ENCODE measurements at places on chromosomes 2 and 18.

DNA sequence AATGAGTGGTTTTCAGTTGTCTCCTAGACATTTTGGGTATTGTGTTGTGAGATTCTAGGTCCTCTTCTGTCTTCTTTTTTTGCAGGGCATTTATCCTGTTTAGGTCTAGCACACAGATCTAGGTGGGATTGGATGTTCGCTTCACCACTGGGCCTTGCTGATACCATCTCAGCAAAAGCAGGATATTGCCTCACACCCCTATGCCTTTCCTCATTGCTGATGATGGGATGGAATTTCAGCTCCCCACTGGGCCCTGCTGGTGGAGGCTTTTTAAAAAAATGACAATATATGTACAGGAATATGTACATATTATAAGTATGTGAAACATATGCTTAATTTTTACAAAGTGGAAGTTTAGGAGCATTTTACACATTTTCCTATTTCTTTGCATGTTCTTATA, 5.4 kb upstream of the TOGARAM2 start:
- no peak for DNase-seq

- DNase-seq = no peak
Observed at GRCh38 chr2:37472959-37473358, 128.5 kb downstream of the QPCT start.

- DNase-seq = no peak
Observed at GRCh38 chr2:112784199-112785189, at the start of gene IL1A. Gene IL1A, minus strand, starts transcription at chr2:112784493. Its CDS starts 723 bp downstream, at chr2:112783770.

DNA sequence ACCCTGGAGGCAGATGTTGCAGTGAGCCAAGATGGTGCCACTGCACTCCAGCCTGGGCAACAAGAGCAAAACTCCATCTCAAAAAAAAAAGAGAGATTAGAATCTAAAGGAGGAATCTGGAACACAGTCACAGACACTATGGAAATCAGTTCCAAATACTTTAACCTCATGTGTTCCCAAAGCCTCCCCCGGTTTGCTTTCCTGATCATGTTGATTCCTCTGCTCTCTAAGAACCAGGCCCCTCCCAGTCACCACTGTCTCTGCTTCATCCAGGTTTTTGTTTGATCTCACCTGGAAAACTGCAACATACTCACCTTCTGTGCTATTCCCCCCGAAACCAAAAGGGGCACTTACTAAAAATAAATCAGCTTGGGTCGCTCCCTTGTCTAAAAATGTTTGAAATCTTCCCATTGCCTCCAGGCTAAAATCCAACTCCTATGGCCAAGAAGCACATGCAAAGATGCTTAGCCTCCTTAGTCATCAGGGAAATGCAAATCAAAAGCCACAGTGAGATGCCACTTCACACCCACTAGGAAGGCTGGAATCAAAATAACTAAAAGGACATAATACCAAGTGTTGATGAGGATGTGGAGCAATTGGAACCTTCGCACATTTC, 6.2 kb upstream of the NEU2 start:
- no peak for DNase-seq

DNA sequence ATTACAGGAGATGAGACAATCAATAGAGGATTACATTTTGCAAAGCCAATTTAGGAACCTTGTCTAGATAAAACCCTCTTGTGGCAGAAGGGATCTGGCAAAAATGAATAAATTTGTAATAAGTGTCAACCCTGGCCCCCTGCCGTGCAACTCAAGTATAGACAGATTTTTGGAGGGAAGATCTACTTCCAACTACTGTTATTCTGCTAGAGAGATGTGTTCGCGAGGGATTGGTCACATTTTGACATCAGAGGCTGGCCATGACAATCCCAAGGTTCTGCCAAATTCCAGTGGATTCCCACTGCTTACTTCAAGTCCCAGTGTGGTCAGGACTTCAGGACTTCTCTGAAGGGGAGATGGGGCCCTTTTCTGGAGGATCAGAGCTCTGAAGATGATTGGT, 192.6 kb downstream of the SH3RF3 start:
- no peak for DNase-seq

DNA sequence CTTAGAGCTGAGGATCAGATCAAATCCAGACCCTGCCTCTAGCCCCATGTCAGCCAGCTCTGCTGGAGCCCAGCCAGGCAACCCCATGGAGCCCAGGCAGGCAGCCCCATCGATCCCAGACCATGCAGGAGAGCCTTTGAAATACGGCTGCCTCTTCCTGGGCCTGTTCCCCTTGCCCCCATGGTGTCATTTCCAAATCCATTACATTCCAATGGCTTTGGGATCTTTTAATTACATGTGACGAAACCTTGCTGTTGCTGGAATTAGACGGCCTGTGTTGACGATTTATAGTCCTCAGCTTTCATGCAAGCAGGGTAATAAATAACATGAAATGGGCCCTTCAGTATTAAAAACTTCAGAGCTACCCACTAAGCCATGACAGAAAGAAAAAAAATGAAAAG, 75.8 kb upstream of the SLC14A2 start:
- DNase-seq = no peak

GRCh38 chr18:9494778-9495331, 19.5 kb downstream of the RALBP1 start:
- DNase-seq = no peak

GRCh38 chr2:186695081-186695756, 1.4 kb downstream of the FAM171B start:
- no peak for DNase-seq

GRCh38 chr2:226683196-226683595, 116.4 kb downstream of the IRS1 start:
- DNase-seq = no peak

GRCh38 chr18:22465859-22466457, 48.2 kb upstream of the CTAGE1 start:
- DNase-seq = peak; percentile 83

DNA sequence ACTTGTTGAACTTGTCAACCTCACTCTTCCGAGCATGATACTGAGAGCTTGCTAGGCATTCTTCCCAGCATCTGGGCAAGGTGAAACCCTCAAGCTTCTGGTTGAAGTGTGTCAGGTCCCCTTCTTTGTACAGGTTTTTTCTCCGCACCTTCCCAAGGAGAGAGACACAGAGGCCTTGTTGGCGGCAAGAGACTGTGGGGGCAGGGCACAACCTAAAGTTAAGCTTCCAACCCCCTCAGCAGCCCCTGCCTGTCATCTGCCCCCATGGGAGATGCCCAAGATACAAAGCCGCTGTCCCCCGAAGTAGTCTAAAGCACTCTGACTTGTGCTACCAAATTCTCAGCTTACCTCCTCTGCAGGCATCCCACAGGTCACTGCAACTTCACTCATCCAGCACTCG, 64.9 kb downstream of the XDH start:
- no peak for DNase-seq

DNA sequence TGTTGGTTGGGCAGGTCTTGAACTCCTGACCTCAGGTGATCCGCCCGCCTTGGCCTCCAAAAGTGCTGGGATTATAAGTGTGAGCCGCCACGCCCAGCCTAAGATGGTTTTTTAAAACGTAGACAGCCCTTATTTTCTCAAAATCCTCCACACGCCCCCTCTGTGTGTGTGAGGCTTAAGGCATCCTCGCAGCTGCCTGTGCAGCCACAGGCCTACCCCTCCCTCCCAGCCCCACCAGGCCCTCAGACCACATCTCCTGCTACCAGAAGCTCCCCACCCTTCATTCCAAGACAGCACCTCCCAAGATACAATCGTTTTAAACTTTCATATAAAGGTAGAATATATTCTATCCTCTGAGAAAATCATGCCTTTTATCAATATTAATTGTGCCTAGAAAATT, 4.8 kb downstream of the ANO7 start:
- no peak for DNase-seq

DNA sequence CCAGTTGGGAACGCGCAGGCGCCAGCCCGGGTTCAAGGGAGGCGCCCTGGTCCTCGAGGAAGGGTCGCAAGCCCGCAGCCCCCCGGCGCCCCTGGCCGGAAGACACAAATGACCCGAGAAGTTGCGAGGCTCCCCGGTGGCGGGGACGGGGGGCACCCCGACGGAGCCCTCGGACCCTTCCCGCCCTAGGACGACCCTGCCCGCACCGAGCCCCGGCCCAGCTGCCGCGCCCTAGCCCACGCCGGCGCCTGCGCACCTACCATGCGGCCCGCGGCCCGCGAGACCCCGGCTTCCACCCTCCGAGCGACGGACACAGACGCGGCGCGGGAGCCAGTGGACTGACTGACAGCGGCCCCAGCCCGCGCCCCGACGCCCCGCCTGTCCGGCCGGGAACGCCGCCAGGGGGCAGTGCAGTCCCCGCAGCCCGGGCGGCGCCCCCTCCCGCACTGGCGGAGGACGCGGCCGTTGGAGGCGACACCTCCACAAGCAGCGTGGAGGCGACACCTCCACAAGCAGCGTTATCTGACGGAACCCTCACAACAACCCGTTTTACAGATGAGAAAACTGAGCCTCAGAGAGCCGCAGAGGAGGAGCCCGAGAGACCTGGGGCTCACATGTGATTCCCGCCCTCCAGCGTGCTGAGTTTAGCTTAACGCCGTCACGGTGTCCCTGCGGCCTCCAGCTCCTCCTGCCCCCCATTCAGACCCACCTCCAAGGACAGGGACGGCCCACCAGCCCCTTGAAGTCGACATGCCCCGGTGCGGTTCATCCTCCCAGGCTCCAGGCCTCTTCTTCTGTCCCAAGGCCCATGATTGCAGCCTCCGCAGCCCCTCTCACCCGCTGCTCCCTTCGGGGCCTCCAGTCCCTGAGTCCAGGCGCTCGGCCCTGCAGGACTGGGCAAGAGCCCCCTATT, at the start of gene NMUR1:
TSS of gene NMUR1 (minus strand) at position 347 of the 913 bp plus-strand sequence. CDS start at position 263, 84 bp downstream.
- peak; percentile 59 for DNase-seq
